ENCODE measurements at places on chromosomes 12 and 14.

DNA sequence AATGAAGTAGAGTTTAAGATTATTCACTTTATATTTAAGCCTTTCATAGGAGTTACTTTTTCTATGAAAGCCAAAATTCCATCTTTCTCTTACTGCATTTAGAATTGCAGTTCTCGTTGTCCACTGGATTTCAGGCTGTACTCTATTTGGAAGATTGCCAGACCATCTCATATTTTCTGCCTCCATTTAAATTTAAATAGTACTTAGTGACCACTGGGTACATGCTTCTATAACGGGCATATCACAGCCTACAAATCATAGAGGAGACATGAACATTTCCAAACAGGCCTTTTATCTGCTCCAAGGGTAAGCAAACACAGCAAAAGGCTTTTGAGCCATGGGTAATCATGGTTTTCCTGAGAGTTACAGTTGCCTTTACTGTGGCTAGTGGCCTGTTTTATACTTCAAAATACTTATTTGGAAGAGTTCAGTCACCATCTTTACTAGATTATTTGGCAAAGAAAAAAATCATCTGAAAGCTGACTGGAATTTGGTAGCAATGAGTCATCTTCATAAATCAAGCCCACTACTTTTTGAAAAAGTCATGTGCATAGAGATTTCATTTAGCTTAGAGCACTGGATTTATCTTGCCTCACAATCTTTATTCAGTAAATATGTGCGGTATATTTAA, 15.7 kb downstream of the ANO6 start:
- no peak for DNase-seq

- no peak for DNase-seq
Measured at GRCh38 chr12:58883576-58884334, 36.5 kb downstream of the LRIG3 start.

DNA sequence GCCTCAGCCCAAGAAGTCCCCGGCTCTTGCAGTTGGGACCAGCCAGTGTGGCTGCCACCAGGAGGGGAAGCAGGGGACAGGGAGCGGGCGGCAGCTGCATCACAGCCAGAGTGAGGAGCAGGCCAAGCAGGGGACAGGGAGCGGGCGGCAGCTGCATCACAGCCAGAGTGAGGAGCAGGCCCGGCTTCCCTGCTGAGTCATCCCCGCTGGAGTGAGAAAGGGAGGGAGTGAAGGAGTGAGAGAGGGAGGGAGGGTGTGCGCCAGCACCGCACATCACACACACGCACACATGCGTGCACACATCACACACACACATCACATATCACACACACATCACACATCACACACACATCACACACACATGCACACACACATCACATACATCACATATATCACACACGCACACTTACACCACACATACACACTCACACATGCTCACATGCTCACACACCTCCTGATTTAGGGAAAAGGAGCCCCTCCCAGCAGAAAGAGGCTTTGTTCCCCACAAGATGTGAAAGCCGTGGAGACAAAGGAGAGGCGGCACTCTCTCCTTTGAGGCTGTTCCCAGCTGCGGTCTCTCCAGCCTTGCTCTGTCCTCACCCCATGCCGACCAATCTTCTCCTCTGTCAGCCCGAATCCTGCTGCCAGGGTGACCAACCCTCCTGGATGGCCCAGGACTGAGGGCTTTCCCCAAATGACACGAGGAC, 16.7 kb upstream of the ZDHHC22 start:
- no peak for DNase-seq

- DNase-seq: no peak
Measured at GRCh38 chr14:91140672-91141071, 26.8 kb downstream of the DGLUCY start.

DNA sequence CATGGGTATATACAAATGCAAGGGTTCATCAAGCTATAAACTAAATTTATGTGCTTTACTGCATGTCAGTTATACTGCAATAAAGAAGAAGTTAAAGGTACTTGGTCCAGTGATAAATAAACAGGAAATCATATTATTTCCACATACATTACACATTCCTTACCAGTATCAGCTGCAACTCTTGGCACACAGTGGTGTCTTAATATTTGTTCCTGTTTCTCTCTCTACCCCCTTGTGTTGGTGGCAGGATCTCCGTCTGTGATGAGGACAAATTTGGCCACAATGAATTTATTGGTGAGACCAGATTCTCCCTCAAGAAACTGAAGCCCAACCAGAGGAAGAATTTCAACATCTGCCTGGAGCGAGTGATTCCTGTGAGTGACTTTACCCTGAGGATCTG, 19.2 kb upstream of the OAS1 start:
- DNase-seq: no peak
